Effector CD8-positive, alpha-beta T cell (primary cell): ENCODE measurements at places on chromosomes 11 and 22.
A peak's percentile ranks its signal among the peaks of the same experiment; 100 is the strongest.

DNA sequence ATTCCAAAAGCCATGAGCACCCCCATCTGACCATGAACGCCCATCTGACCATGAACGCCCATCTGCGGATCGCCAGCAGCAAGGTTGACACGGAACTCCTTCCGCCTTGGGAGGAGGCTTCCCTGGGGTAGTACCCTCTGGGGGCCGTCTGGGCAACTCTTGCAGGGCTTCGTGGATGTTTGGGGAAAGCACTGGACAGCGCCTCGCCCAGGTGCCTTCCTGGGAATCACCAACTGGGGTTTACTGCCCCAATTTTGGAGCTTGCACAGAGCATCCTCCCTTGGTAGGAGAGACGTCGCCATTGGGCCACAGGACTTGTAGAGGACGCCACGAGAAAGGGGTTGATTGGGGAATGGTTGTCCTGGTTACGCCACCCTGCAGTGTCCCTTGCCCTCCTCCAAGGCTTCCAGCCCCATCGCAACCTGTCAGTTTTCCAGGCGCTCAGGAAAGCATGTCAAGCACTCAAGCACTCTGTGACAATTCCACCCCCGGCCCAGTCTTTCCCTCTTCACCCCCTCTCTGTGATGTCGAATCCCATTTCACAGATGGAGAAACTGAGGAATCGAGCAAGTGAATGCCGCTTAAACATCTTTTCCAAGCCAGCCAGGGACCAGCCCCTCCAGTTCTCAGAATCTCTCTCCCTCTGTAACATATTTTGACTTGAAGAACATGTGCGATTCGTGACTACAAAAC lies 914 bp upstream of the PRDM11 start:
- DNase-seq = no peak

DNA sequence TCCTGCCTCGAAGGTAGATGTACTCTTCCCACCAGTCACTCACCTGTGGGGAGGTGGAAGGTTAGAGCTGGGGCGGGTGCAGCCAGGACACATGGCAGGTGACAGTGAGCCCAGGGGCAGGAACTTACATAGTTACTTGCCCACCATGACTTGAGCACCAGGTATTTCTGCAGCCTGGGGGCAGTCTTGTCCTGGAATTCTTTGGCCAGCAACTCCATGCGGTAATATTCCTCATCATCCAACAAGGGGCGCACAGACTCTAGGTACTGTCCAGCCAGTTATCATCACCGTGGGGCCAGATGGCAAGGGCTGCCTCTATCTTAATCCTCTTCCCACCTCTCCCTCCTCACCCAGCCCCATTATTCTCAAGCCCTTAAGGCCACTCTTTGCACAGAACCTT lies 2.2 kb downstream of the CPT1B start:
- no peak for DNase-seq

- DNase-seq = no peak
Observed at GRCh38 chr22:50583294-50583861, 729 bp upstream of the CHKB start.

DNA sequence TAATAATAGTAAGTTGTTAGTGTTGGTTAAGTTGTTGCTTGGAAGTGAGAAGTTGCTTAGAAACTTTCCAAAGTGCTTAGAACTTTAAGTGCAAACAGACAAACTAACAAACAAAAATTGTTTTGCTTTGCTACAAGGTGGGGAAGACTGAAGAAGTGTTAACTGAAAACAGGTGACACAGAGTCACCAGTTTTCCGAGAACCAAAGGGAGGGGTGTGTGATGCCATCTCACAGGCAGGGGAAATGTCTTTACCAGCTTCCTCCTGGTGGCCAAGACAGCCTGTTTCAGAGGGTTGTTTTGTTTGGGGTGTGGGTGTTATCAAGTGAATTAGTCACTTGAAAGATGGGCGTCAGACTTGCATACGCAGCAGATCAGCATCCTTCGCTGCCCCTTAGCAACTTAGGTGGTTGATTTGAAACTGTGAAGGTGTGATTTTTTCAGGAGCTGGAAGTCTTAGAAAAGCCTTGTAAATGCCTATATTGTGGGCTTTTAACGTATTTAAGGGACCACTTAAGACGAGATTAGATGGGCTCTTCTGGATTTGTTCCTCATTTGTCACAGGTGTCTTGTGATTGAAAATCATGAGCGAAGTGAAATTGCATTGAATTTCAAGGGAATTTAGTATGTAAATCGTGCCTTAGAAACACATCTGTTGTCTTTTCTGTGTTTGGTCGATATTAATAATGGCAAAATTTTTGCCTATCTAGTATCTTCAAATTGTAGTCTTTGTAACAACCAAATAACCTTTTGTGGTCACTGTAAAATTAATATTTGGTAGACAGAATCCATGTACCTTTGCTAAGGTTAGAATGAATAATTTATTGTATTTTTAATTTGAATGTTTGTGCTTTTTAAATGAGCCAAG lies 2.7 kb downstream of the NEAT1 start:
- DNase-seq = peak; percentile 74

DNA sequence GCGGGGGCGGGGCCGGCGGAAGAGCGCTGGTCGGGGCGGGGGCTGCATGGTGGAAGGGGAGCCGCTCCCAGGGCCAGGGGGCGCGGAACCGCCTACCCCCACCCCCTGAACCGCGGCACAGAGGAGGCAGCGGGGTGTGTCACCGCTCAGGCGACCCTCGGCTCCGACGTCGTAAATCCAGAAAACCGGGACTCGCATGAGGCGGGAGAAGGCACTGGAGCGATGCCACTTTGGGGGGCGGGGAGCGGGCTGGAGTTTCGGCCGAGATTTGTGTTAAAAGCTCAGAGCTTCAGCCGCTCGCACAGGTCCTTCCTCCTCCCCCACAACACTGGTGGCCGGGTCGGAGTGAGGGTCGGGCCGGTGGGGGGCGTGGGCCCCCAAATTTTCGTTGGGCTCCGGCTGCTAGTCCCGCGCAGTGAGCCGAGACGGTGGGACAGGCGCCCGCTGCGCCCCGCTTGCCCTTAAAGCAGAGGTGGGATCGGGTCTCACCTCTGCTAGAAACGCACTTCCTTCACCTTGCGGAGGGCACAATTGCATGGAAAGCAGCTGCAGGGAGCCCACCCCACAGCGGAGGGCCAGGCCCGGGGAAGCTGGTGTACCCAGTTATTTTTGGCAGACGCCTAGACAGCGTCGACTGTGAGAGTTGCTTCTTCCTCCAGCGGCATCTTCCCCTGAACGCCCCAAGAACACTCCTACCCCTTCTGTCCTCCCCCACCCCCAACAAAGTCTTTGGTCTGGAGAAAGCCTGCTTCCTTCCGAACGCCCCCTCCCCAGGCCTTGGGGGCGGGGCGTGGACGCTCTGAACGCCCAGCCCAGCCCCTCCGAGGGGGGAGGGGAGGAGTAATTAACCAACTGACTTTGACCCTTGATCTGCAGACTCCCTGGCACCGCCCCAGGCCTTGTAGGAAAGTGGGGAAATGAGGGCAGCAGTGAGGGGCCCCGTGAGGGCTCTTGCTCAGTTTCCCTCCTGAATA lies 1.1 kb downstream of the OVOL1 start:
- no peak for DNase-seq

DNA sequence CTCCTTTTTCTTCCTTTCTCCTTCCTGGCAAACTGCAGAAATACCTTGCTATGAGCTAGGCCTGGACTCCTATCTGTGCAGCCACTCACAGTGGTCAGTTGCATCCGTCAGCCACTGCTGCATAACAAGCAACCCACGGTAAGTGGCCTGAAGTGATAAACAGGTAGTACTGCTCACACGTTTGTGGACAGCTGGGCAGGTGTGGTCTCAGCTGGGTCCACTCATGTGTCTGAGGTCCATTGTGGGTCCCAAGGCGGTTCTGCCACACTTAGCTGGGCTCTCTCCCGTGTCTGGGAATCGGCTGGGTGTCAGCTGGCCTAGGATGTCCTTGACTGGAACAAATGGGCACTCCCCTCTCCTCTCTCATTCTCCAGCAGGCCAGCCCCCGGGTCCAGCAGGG lies 109.3 kb downstream of the BRD1 start:
- DNase-seq = no peak

GRCh38 chr11:70672991-70673653 lies 274.8 kb downstream of the CTTN start:
- DNase-seq = no peak

- peak; percentile 19 for DNase-seq
Observed at GRCh38 chr11:94511932-94512781, at the start of gene C11orf97. TSS of gene C11orf97 (plus strand) at chr11:94512461. CDS start at chr11:94512529, 68 bp downstream.

GRCh38 chr11:126834149-126834548 lies 166.4 kb downstream of the KIRREL3 start:
- no peak for DNase-seq

- no peak for DNase-seq
Observed at GRCh38 chr11:96246718-96247552, 96.1 kb downstream of the MAML2 start.

GRCh38 chr22:45065726-45066125 lies 55.9 kb upstream of the PHF21B start:
- no peak for DNase-seq

DNA sequence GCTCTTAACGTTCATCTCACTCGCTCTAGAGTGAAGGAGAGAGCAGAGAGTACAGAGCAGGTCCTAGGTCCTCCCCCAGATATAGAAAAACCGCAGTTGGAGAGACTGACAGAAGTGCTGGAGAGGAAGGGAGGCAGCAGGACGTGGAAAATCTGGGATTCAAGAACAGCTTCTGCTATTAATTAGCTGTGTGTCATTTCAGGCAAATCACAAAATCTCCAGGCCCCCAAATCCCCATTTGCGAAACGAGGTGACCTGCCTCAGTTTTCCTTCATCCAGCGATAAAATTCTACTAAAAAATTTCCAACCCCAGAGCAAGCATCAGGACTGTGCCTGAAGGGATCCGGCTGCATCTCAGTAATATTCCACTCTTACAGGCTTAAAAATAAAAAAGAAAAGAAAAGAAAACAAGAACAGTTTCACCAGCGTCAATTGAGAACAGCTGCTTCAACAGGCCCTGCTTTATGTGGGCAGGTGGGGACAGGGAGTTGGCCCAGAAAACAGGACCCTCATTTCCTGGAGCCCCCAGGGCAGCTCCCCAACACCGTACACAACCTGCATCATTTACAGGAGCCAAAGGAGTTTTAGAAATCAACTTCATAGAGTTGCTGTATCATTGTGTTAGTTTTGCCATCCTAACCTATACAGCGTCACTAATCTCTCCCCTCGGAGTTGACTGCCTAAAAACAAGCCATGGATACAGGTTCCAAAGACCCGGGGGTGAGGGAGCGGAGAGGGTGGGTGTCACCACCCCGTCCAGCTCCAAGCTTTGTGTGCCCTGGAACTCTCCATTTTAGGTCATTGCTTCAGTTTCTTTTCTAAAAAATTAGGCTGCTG lies 2.3 kb upstream of the MALAT1 start:
- no peak for DNase-seq

DNA sequence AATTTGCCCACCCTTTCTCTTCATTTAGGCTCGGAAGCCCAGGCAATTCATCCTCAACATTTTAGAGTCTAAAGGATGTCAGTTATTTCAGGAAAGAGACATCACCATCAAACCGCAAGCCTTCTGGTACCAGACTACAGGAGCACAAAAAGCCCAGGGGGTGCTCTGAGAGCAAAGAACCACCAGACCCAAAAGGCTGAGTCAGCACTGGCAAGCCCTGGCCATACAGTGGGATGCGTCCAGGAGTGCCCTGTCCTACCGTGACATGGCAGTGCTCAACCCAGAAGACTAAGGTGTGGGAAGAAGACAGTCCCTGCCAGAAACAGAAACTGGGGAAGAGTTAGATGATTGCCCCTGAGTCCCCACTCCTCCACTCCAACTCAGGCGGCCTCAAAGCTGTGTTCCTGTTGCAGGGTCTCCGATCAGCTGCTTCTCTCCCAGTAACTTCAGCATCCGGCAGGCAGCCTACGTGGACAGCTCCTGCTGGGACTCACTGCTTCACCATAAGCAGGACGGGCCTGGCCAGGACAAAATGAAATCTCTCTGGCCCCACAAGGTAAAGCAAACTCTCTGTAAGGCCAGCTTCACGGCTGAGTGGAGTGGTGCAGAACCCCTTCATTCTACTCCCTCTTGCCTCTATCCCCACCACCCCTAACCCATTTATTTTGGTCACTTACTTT lies 1.5 kb downstream of the PANX3 start:
- no peak for DNase-seq

GRCh38 chr22:45200860-45201511 lies 37.3 kb downstream of the NUP50 start:
- no peak for DNase-seq
